ENCODE measurements at places on chromosomes 5 and 9.

DNA sequence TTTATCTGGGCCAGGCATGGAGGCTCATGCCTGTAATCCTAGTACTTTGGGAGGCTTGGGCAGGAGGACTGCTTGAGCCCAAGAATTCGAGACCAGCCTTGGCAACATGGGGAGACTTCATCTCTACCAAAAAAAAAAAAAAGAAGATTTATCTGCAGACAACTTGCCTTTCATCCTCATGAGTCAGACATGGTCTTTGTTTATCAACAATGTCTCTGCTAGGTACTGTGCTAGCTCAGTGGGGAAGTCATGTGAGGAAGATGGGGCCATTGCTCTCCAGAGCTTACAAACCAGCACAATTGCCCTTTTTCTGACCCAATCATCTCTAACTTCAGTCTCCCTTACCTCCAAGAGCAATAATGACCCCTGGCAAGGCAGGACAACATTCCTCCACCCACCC, 1.6 kb downstream of the URM1 start:
- no peak for DNase-seq

- no peak for DNase-seq
Observed at GRCh38 chr9:37325778-37326177, 96.7 kb upstream of the GRHPR start.

- DNase-seq = no peak
Observed at GRCh38 chr5:72694856-72695255, 121.6 kb upstream of the TNPO1 start.

DNA sequence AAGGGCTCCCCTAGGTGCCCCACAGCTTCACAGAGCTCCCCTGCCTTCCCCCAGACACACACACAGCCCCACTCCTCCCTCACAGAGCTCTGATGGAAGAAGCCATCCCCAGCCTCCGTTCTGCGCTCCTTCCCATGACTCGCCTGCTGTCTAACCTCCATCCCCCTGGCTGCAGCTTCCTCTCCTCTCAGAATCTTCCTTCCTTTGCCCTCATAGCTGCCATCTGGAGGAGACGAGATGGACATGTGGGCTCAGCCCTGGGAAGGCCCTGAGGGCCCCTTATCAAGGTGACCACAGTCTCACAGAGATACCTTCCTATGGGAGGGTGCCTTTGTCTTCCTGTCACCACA, 94.3 kb downstream of the PCDH1 start:
- DNase-seq = no peak

GRCh38 chr9:87512311-87512710, 14.6 kb downstream of the DAPK1 start:
- no peak for DNase-seq

DNA sequence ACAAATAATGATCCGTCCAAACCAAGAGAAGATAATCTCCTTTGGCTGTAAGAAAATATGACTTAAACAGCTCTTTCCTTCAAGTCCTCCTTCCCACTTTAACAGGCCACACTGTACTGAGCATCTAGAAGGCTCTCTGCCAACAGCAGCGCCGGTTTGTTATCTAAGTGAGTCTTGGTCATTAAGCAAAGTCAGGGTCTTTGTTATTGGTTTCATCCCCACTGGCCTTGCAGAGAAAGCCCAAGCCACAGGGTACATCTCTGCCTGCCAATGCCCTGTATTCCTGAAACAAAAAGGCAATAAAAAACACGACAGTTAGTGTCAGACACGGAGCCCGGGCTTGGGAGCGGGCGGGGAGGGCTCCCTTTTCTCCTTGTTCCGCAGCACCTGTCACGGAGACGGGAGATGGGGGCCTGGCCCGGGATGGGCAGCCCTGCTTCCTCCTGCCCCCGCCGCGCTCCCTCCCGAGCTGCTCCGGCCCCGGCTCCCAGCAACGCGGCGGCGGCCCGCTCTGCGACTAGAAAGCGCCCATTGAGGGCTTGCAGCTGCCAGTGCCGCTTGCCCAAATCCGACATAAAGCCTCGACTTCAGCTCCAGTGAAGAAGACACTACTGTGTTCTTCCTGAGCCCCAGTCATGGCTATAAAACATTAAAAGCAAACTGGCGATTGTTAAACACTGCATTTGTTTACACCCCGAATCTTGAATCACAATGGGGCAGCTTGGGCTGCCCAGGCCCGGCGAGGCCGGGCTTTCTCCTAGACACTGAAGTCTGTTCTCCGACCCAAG, 28.1 kb upstream of the PIK3R1 start:
- no peak for DNase-seq

- no peak for DNase-seq
Observed at GRCh38 chr5:17434982-17435381, 63.0 kb upstream of the TAF11L2 start.

DNA sequence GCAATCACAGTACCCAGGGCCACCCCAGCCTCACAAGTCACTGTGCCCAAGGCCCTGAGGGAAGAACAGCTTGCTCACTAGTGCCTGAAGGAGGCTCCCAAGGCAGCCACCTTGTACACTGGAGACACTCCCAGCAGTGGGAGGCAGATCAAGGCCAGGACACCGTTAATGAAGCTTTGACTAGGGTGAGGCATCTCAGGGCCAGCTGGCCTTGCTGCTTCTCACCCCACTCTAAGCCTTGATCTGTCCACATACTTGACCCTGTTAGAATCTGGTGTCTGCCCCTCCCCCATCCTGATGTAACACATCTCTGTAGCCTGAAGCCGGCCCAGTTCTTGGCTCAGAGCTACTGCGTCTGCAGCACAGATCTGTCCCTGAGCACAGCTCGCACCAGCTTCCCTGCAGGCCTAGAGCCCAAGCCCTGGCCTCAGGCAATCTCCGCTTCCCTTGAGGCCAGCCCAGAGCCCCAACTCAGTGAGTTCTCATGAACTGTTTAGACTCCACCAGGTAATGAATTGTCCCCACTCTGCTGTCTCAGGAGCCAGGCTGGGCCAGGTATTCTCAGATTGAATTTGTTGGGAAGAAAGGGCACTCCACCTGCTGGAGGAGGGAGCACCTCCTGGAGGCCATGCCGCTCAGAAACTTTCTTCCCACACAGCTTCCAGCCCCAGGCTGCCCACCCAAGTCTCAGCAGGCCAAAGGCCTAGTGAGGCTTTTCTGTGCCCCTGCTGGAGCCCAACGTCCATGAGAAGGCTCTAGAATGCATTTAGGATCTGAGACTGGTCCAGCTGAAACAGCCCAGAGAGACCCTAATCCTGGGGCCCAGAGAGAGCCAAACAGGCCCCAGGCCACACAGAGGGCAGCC, 13.4 kb upstream of the JADE2 start:
- DNase-seq = peak; percentile 90

DNA sequence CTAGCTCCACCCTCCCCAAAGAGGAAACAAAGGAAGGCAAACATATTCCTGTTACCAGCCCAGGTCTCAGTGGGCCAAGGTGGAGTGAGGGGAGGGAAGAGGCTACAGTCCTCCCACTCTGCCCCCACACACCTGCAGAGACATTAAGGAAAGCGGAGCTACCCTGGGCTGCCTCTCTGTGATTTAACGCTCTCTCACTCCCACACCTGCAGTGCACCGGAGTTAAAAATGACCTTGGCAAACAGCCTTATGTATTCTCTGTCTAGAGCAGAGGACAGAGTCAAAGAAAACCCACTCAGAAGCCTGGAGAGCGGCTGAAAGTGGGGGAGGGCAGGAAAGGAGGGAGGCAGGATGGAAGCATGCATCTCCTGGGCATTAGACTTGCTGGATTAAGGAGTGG, 32.7 kb downstream of the KCNIP1 start:
- DNase-seq = no peak

GRCh38 chr9:24011009-24011717, 185.1 kb upstream of the ELAVL2 start:
- DNase-seq = no peak

GRCh38 chr9:116547729-116548426, 139.2 kb upstream of the TRIM32 start:
- no peak for DNase-seq

GRCh38 chr9:37995348-37995737, 73.7 kb downstream of the SHB start:
- no peak for DNase-seq

GRCh38 chr9:112884101-112884500, 6.6 kb downstream of the SLC46A2 start:
- no peak for DNase-seq

GRCh38 chr9:106420511-106420944, 442.4 kb upstream of the ZNF462 start:
- peak; percentile 21 for DNase-seq

GRCh38 chr9:125867751-125868415, 120.7 kb downstream of the PBX3 start:
- no peak for DNase-seq

GRCh38 chr9:117535973-117536372, 121.1 kb upstream of the ASTN2 start:
- no peak for DNase-seq

GRCh38 chr5:158286827-158287226, 427.9 kb upstream of the CLINT1 start:
- DNase-seq = no peak

DNA sequence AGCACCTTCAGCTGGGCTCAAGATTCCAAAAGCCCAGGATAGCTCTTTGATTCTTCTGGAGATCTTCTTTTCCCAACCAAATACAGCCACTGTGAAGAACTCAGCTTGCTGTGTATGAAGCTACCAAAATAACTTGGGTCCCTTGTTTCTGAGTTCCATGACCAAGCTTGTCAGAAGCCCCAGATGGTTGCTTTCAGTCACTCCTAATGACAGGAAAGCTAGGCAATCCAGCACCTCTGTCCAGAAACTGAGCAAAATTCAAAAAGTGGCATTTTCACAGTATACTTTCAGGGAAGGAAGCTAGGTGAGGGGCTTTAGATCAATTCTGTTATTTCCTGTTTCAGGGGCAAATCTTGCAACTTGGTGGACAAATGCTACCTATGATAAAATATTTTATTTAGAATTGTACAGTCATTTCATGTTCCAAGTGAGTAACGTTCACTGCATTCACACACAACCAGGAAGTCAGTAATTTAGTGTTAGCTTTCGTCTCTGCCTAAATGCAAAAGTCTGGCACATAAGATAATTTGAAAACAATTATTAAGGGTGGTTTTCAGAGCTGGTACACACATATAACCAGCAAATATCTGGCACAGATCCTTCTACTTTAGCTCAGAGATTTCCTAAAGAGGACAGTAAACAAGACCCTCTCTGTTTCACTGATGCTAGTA, 330.1 kb downstream of the GLIS3 start:
- DNase-seq = no peak

DNA sequence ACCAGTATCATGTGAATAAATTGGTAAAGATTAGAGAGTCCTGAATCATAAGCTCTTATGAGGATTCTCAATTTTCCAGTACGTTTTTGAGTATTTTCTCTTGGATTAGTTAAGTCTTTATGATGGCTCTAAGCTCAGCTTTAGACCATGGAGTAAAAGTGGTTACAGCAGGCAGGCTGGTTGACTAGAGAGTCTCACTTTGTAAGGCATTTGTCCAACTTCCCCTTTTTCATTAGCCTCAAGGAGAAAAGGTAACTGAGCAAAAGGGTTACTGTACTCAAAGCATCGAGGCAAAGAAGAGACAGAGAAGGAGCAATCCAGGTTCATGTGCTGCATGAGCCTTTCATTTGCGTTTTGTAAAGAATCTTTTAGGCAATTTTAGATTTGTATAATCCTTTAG, 8.5 kb downstream of the NOP16 start:
- no peak for DNase-seq

DNA sequence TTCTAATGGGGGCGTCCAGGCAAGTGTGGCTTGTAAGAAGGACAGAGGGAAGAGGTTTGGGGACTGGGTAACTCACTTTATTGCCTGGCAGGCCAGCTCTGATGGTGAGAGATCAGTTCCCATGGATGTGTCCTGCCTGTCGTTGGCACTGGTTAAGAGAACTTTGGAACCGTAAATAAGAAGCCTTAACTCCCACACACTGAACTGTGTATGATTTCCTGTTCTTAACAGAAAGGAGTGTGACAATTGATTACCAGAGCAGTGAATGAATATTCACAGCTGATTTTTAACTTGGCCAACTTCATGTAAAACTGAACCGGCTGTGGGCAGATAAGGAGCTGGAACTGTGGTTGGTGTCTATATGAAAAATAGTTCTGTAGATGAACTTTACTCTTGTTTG, 63.2 kb downstream of the MEGF10 start:
- DNase-seq = no peak

DNA sequence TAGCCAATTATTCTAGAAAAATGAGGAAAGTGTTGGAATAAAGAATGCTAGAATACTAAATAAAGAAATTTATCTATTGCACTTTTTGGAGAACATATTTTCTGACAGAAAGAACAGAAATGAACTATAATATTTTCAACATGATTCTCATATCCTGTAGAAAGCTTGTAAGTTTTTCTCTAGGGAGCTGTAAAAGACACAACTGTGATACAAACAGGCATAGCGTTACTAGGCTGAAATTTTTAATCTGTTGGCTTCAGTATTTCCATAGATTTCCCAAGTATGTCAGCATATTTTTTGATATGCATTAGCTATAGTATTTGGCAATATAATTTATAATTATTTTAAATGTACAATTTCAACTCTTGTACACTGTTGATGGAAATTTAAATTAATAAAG, 31.3 kb downstream of the ANXA1 start:
- DNase-seq = no peak

DNA sequence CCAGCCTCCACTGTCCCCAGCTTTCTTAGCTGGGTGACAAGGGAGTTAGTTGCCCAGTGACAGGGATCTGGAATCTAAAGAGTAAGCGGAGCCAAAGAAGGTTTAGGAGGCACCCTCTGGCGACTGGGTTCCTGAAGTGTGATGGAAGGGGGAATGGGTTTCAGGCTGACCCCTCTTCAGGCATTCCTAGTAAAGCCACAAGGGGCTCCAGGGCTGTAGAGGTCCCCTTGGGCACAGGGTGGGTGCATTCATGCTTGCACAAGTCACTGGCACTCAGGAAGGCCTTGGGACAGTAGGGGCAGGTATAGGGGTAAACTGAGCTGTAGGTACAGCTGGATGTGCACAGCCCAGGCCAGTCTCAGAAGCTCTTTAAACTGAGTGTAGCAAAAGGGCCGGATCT, 74.2 kb downstream of the CPLANE1 start:
- DNase-seq = no peak

DNA sequence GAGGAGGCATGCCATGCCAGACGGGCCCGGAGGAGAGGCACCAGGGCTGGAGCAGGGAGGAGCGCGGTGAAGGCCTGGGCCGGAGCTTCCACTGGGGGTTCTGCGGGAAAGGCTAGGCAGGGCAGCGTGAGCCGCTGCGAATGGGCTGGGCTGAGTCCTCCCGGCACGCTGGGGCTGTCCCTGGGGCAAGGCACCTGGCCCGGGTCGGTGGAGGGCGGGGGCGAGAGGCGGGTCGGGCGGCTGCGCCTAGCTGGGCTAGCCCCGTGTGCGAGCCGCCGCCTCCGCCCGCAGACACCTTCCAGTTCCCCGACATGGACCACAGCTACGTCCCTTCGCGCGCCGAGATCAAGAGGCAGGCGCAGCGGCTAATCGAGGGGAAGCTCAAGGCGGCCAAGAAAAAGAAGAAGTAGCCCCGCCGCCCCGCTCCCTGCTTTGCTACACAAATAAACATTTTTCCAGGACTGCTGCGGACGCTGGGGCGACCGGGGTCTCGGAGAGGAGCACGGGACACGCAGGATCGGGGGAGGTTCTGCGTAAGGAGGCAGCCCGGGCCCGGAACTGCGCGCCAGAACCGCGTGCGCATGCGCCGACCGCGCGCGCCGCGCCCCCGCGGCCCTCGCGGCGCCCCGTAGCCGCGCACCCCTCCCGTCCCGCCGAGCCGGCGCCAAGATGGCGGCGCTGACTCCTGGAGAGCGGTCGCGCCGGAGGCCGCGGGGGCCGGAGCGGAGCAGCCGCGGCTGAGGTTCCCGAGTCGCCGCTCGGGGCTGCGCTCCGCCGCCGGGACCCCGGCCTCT, at the start of gene RABL6:
RABL6 (plus strand) TSS at position 668 of the 794 bp plus-strand sequence. CDS start 249 bp downstream, outside the sequence.
- DNase-seq = peak; percentile 35

GRCh38 chr5:107040907-107041306, 629.8 kb downstream of the EFNA5 start:
- DNase-seq = no peak

All from fibroblast of the conjunctiva (primary cell).